ENCODE measurements at places on chromosomes 7 and 10. TPM values are rescaled to one million over a fixed set of nuclear protein-coding genes. Genes with fewer than 3 reads are reported as not detected.

The ANKRD22 gene
- total RNA-seq: 0.31 TPM

The KIAA1217 gene
- total RNA-seq: 1.5 TPM

The MMP21 gene
- total RNA-seq: 0.05 TPM

The ZNF727 gene
- not detected for total RNA-seq
